HFFc6 (cell line): ENCODE measurements at places on chromosomes 7 and 10.

- H3K4me3 ChIP-seq = no peak overlapping the region
- no peaks in the 10 kb centered on the region for H3K27me3 ChIP-seq
- peaks cover 5% of the 10 kb centered on the region; the same call in 1 of the 2 replicates for H3K4me1 ChIP-seq
- no peak overlapping the region; the same call in 1 of the 2 replicates for H3K27ac ChIP-seq
- DNase-seq = peak; percentile 40
Measured at GRCh38 chr10:84375011-84375410, 46.6 kb downstream of the CCSER2 start.

DNA sequence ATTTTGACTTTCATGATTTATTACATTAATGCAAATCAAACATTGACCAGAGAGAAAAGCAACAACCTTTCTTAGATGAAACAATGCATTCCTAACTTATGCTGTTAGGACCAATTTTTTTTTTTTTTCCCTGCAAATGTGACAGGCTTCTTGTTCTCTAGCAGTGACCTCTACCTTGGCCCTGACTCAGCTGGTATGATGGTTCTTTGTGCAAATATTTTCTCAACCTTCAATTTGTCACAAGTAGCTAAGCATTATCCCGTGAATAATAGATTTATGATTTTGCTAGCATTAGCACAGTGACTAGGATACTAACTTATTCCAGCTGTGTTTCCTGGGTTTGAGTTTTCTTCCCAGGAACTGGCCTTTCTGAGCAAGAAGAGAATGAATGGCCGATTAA, 64.9 kb downstream of the PPP1R9A start:
- no peak overlapping the region for H3K27ac ChIP-seq
- no peak overlapping the region for H3K4me3 ChIP-seq
- peaks cover 2% of the 10 kb centered on the region for H3K27me3 ChIP-seq
- no peaks in the 10 kb centered on the region for H3K36me3 ChIP-seq

- H3K27me3 ChIP-seq = no peaks in the 10 kb centered on the region
- no peak overlapping the region for H3K4me3 ChIP-seq
- no peak overlapping the region for H3K27ac ChIP-seq
- no peaks in the 10 kb centered on the region for H3K4me1 ChIP-seq
- no peaks in the 10 kb centered on the region for H3K36me3 ChIP-seq
Measured at GRCh38 chr10:83849150-83849549, 290.2 kb upstream of the GHITM start.

DNA sequence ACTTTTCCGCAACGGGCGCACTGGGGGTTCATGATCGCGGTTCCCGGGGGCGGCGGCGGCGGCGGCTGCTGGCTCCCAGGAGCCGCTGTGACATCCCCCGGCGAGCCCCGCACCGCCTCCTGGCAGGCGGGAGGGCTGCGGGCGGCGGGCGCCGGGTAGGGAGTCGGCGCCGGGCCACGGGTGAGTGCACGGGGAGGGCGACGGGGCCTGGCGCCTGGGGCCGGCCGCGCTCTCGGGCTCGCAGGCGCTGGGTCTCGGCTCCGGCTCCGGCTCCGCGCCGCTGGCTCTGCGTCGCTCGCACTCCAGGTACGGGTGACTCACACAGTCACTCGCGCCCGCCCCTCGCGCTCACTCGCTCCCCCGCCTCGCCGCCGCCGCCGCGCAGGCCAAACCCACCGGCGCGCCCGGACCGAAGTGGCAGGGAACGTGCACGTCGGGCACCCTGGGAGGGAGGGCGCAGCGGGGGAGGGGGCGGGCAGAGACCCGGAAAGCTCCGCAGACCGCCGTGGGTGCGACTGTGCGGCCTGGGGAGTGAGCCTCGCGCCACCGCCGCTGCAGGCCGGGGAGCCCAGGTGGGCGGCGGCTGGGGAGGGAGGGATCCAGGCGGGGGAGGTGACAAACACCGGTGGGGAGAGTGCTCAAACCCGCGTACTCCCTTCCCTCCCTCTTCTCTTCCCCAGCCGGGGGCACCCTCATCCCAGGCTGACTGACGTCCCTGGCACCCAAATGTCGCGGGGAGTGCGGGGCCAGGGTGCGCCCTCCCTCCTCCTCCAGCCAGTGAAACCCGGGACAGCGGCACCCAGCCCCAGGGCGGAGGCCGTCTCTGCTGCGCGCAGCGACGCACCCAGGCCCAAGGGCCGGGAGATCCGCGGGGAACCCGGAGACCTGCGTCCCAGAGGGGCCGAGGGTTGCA, 276.9 kb upstream of the NEBL start:
- no peak for DNase-seq
- H3K4me3 ChIP-seq = 0 out of 2 replicates have a peak overlapping the region, but pooled peaks have one; percentile 26
- peaks cover 21% of the 10 kb centered on the region for H3K27me3 ChIP-seq
- H3K27ac ChIP-seq = no peak overlapping the region
- H3K36me3 ChIP-seq = no peaks in the 10 kb centered on the region
- no peaks in the 10 kb centered on the region for H3K4me1 ChIP-seq

DNA sequence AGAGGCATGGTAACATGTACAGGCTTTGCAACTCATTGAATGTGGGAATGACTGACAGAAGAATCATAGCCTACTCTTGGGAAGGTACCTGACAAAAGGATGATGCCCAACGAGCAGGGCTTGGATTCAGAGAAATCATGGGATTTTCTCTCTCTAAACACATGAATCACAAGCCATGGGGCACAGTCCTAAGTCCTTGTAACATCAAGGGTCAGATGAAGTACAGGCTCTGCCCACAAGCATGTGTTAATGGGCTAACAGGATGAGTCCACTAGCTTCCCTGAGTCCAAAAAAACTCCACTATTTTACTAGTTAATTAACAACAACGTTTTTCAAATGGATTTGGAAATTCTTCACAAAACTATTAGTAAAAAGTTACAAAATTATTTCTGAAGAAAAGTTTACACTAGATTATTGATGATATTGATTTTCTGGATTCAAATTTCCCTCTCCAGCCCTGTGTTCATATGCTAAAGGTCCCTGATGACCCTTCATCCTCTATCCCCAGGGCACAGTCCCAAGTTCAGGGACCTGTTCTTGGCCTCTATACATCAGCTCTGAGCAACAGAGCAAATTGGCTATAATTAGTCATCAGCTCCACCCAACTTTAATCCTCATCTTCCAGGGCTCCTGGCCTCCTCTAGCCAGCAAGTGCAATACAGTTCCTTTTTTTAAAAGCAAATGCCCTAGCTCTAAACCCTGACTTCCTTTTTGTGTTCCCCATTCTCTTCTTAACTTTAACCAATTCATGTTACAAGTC, 99.8 kb downstream of the GSAP start:
- H3K4me3 ChIP-seq = no peak overlapping the region
- H3K27me3 ChIP-seq = no peaks in the 10 kb centered on the region
- peaks cover 6% of the 10 kb centered on the region for H3K36me3 ChIP-seq

GRCh38 chr7:125090596-125090995, 161.0 kb upstream of the POT1 start:
- no peak for DNase-seq
- no peaks in the 10 kb centered on the region for H3K4me1 ChIP-seq
- no peaks in the 10 kb centered on the region for H3K36me3 ChIP-seq
- H3K27ac ChIP-seq = no peak overlapping the region
- no peak overlapping the region for H3K4me3 ChIP-seq

DNA sequence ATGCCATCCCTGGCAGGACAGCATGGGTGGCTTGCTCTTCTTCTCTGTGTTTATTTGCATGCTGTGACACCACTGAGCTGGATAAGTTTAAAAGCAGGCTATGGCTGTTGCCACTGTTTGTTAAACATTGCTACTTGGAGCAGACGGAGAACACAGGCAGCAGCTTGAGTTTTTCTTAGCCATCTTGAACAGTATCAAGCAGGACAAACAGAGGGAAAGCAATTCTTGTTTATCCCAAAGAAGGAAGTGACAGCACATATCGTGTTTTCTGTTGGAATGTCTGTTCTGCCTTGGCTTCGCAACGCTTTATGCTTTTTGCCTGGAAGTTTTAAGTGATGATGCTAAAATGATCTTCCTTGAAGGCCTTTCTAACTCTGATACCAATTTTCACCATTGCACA, 73.8 kb downstream of the MKX start:
- no peak overlapping the region for H3K4me3 ChIP-seq
- peaks cover 9% of the 10 kb centered on the region; the same call in 1 of the 2 replicates for H3K4me1 ChIP-seq
- DNase-seq = no peak
- peaks cover 3% of the 10 kb centered on the region for H3K27me3 ChIP-seq
- H3K27ac ChIP-seq = no peak overlapping the region

DNA sequence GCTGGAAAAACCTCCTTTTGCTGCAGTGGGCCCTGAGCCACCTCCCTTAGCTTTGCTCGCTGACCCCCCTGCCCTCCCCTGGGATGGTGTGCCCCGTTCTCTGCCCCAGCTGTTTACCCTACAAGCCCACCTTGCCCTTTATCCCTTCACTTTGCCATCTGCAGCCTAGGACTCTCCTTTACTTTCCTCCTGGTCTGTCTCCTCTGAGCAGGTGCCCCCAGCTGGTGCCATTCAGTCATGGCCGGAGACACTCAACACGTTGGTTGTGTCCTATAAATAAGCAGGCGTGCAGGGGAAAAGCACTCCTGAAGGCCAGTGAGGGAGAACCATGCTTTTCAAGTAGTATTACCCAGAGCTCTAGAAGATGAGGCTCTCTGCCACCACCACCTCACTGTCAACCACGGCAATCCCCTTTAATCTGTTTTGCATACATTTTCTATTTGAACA, 6.1 kb downstream of the RASSF4 start:
- DNase-seq = no peak
- peaks cover 7% of the 10 kb centered on the region for H3K27me3 ChIP-seq
- H3K4me3 ChIP-seq = no peak overlapping the region
- H3K4me1 ChIP-seq = peaks cover 25% of the 10 kb centered on the region
- no peaks in the 10 kb centered on the region for H3K36me3 ChIP-seq
- H3K27ac ChIP-seq = no peak overlapping the region

- peaks cover 1% of the 10 kb centered on the region; the same call in 1 of the 2 replicates for H3K27me3 ChIP-seq
- H3K27ac ChIP-seq = no peak overlapping the region
- H3K4me3 ChIP-seq = no peak overlapping the region
- no peaks in the 10 kb centered on the region for H3K4me1 ChIP-seq
- DNase-seq = no peak
Measured at GRCh38 chr10:130067893-130068292, 42.7 kb downstream of the C10orf143 start.

- H3K4me3 ChIP-seq = no peak overlapping the region
- H3K4me1 ChIP-seq = peaks cover 6% of the 10 kb centered on the region
- no peak for DNase-seq
- H3K27ac ChIP-seq = no peak overlapping the region
Measured at GRCh38 chr10:60144099-60144498, 237.7 kb upstream of the CCDC6 start.

- H3K4me1 ChIP-seq = no peaks in the 10 kb centered on the region
- H3K27ac ChIP-seq = no peak overlapping the region
- H3K27me3 ChIP-seq = no peaks in the 10 kb centered on the region; the same call in 1 of the 2 replicates
- H3K4me3 ChIP-seq = no peak overlapping the region
Measured at GRCh38 chr10:70118196-70118595, 14.4 kb downstream of the AIFM2 start.

DNA sequence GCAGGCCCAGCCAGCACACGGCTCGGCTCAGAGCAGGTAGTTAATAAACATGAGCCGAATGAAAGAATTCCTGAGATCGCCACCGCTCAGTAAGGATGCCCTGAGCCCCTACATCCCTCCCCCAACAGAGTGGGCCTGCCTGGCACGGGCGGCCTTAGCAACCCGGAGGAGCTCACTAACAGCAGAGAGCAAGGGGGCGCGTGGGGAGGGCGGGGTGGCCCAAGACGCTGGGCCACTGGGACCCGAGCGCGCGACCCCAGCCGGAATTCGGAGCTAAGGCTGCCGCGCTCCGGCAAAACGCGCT, 403 bp upstream of the ENO4 start:
- H3K4me3 ChIP-seq = peak overlapping the region; percentile 85
- no peaks in the 10 kb centered on the region for H3K36me3 ChIP-seq
- DNase-seq = no peak
- H3K27ac ChIP-seq = peak overlapping the region; percentile 47

DNA sequence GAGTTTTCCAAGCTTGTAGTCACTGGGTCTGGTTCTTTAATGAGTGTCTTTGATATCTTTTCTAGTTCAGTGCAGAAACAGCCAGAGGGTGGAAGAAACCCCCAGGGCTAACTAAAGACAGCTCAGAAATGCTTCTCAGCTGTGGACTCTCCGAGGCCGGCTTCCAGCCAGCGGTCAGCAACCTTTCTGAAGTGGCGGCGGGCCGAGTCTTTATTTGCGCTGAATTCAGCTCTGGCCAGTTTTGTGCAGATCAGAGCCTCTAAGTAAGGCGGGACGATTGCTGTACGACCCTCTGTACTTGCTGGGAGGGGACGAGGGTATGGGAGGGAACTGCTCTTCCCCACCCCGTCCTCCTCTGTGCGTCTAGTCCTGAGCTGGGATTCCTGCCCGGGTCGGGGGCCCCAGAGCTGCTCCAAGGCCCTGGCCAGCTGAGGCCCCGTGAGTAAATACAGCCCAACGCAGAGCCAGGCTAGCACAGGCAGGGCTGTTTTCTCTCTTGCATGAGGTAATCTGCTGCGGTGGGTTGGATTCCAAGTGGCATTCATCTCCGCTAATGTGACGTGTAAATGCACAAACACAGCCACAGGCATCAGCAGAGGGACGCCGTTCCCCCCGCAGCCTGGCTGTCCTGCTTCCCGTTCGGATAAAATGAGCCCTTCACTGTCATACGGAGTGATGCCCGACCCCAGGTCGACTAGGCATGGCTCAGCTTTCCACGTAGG, 159.8 kb downstream of the PIP4K2A start:
- DNase-seq = no peak
- H3K4me3 ChIP-seq = no peak overlapping the region
- no peak overlapping the region for H3K27ac ChIP-seq
- no peaks in the 10 kb centered on the region for H3K27me3 ChIP-seq
- peaks cover 10% of the 10 kb centered on the region; the same call in 1 of the 2 replicates for H3K36me3 ChIP-seq
- H3K4me1 ChIP-seq = peaks cover 12% of the 10 kb centered on the region

GRCh38 chr10:7952266-7952665, 102.2 kb upstream of the GATA3 start:
- H3K36me3 ChIP-seq = peaks cover 26% of the 10 kb centered on the region
- H3K27ac ChIP-seq = no peak overlapping the region
- peaks cover 2% of the 10 kb centered on the region; the same call in 1 of the 2 replicates for H3K27me3 ChIP-seq
- H3K4me3 ChIP-seq = no peak overlapping the region

GRCh38 chr10:44511166-44511565, 126.3 kb upstream of the CXCL12 start:
- H3K27ac ChIP-seq = peak overlapping the region; percentile 61
- no peak overlapping the region for H3K4me3 ChIP-seq
- peaks cover 2% of the 10 kb centered on the region; the same call in 1 of the 2 replicates for H3K27me3 ChIP-seq
- H3K36me3 ChIP-seq = no peaks in the 10 kb centered on the region
- DNase-seq = no peak

DNA sequence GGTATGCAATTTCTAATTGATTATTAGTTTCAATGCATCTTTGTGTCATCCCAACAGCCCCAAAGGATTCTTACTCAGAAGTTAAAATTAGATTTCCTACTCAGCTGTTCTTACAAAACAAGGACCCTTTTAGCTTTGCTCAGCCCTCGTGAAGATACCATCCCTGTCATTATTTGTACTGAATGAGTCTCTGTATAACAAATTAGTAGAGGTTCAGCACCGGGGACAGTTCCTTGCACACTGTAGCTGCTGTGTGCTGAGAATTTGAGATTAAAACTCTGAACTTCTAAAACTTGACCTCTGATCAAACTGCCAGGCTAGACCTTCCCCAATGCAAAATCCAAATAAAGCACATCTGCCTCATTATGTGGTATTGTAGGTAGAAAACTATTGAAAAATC, 299.1 kb downstream of the LHFPL3 start:
- H3K36me3 ChIP-seq = no peaks in the 10 kb centered on the region
- no peak overlapping the region for H3K4me3 ChIP-seq
- H3K27ac ChIP-seq = no peak overlapping the region
- peak; percentile 6 for DNase-seq
- H3K27me3 ChIP-seq = no peaks in the 10 kb centered on the region; the same call in 1 of the 2 replicates
